ENCODE measurements at places on chromosomes 6 and 20.

- no peak for DNase-seq
These were observed 305.8 kb downstream of the CD83 start for GRCh38 chr6:14423330-14423729.

DNA sequence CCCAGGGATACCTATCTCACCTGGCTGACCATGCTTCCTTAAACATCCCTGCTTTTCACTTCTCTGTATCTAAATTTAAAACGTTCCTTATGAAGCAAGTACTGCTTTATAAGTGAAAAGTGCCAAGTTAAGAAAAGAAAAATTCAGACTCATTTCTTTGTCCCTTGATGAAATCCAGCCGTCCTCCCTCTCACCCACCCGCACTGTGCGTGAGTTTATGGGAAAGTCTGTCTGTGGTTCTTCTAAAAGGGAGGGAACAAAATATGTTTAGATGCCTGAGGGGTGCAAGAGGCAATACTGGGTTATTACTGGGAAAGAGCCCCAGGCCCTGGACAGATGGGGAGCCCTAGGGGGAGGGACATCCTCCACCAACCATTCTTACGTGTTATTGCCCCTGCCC is 31.2 kb downstream of the SPDEF start:
- DNase-seq, result no peak

DNA sequence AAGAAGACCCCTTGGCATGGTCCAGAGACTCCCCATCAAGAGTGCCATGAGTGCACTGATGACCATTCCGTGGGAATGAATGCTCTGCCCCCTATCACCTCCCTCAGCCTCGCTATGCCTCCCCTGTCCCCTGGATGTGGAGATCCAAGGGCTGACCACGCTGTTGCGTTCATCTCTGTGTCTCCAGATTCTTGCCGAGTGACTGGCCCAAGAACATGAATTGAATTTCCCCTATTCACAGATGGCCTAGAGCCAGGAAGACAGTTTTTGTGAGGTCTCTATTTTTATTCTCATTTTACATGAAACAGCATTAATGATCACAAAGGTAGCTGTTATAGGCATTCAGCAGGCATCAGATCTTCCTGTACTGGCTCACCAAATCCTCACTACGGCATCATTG is 33.6 kb downstream of the MAFB start:
- DNase-seq, result no peak

- DNase-seq, result no peak
These were observed 14.4 kb downstream of the CYB5R4 start for GRCh38 chr6:83873869-83874268.

DNA sequence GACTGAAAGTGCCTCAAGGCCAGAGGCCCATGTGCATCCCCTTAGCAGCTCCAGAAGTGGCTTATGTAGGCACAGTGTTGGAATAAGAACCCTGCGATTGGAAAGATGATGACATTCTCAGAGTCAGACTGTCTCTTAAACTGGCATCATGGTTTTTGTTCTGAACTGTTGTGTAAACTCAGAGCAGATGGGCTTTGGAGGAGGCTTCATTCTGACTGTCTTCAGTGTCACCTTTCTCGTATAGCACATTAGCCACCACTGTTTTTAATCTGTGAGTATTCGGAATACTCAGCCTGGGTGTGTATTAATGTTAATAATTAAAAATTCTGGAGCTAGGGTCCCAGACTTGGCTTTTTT is 140.9 kb downstream of the JARID2 start:
- no peak for DNase-seq
